ENCODE measurements at places on chromosomes 2 and 18.

DNA sequence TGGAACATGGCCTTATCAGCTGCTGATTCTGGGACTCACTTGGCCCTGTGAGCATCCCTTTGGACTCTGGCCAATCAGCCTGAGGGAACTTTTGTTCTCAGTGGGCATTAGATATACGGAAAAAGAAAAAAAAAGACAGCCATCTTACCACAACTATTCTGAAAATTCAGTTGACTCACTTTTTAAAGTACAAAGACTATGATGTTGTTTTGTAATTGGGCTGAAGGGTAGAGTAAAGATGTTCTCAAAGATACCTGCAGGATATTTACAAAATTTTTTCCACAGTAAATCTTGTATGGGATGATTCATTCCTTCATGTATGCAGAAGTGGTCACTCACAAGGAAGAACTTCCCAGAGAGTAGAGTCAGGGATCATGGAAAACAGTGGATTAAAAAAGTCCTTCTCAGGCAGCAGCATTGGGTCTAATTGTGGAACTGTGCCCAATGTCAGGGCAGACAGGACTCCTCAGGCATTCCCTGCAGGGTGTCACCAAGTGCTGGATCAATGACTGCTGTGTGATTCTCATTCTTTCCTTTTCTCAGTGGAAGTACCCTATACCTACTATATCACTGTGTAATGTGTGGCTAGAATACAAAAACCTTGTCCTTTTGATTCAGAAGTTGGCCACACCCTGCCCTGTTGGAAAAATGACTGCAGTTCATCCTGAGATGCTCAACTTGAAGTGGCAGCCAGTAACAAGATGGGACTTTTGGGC is 35.4 kb downstream of the SULT1C4 start:
- no peak for DNase-seq

DNA sequence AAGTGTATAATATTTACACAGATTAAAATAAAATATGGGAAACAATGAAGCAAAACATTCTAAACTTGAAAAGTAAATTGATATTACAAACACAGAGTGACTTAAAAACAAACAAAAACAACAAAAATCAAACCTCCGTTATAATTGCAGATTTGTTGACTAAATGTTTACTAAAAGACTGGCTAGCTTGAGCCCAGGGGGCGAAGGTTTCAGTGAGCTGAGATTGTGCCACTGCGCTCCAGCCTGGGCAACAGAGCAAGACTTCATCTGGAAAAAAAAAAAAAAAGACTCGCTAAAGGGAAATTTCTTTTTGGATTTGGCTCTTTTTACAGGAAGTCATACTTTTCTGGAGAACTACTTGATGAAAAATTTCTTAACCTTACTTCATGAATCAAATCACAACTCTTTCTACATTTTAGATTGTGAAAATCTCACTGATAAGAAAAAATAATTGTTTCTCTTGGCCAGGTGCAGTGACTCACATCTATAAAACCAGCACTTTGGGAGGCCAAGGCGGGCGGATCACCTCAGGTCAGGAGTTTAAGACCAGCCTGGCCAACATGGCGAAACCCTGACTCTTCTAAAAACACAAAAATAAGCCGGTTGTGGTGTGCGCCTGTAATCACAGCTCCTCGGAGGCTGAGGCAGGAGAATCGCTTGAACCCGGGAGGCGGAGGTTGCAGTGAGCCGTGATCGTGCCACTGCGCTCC is 9.7 kb downstream of the TFPI start:
- no peak for DNase-seq

GRCh38 chr2:132424526-132425121 is 8.0 kb downstream of the GPR39 start:
- no peak for DNase-seq

GRCh38 chr2:8134985-8135682 is 546.7 kb upstream of the ID2 start:
- DNase-seq, result no peak

- DNase-seq, result no peak
Measured at GRCh38 chr18:74370115-74370514, 54.5 kb downstream of the C18orf63 start.

- no peak for DNase-seq
Measured at GRCh38 chr2:160332318-160332717, 132.2 kb upstream of the ITGB6 start.

GRCh38 chr2:172555272-172555521 is 693 bp upstream of the PDK1 start:
- DNase-seq, result no peak

DNA sequence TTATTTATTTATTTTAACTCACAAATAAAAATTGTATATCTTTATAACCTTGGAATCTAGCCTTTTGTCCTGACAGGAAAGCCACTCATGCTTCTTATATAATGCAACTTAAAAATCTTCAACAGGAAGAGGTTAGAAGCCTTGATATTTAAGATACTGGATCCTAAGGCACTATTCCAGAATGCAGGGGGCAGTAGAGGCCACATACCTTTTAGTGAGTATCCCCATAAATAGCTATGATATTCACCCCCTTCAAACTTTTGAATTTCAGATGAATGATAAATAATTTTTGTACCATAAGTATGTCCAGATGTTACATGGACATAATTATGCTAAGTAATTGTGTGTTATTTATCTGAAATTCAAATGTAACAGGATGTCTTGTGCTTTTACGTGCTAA is 592.7 kb upstream of the VRK2 start:
- DNase-seq, result no peak

DNA sequence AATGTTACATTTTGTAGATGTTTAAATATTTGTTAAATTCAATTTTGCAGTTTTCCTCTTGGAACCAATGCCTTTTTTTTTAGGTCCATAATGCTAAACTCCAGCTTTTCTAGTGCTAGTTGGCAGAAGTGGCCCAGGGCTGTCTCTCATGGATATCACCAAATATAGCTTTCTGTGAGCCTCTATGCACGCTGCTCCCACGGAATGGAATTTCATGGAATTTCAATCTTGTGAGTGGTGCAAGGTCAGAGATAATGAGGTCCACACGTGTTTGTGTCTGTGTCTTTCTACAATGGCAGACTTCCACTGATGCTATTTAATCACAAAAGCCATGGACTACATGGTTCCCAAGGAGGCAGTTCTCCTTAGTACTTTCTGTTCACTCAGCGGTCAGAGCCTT is 191.5 kb upstream of the PARD3B start:
- DNase-seq, result no peak

GRCh38 chr2:179332903-179333302 is 68.3 kb upstream of the SESTD1 start:
- DNase-seq, result no peak

DNA sequence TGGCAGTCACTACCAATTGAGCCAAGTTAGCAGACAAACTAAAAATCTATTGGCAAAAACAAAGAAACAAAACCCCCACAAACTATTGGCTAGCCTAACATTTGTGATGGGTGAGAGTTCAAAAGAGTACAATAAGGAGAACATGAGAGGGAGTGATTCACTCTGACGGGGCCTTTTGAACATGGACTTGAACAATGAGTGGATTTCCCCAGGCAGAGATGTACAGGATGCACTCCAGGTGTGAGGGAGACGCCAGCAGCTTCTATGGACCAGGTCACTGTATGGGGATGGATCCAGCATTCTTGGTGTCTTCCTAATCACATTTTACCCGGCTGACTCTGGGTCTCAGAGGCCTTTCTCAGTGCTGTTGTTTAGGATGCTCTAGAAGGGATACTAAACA is 167.5 kb upstream of the SMAD2 start:
- no peak for DNase-seq

DNA sequence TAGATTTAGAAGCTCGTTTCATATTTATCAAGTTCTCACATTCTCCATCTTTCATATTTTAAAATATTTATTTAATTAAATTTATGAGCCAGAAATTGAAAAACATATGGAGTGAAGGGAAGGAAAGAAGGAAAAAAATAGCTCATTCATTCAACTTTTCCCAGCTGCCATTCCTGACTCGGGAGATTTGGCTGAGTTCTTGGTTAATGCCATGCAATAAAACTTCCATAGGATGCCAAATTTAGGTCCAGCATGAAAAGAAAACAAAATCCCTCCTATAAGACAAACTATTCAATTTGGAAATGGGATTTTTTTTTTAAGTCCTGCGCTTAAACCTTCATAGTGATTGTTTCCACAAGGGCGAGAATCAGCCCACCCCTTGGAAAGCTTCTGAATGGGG is 426.1 kb upstream of the TNP1 start:
- DNase-seq, result no peak

GRCh38 chr2:164969909-164970690 is 14.8 kb upstream of the SLC38A11 start:
- DNase-seq, result no peak

DNA sequence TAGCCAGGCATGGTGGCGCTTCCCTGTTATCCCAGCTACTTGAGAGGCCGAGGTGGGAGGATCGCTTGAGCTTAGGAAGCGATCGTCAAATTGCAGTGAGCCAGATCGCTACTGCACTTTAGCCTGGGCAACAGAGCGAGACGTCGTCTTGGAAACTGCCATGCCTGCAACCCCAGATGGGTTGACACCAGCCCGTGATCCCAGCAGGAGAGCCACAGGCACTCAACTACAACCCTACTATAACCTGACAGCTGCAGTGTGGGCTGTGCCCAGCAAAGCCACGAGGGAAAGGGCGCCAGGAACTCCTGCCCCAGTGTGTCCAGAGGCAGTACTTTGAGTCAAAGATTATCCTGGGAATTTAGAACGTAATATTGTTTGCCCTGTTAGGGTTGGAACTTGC is 85.6 kb downstream of the SS18 start:
- no peak for DNase-seq

DNA sequence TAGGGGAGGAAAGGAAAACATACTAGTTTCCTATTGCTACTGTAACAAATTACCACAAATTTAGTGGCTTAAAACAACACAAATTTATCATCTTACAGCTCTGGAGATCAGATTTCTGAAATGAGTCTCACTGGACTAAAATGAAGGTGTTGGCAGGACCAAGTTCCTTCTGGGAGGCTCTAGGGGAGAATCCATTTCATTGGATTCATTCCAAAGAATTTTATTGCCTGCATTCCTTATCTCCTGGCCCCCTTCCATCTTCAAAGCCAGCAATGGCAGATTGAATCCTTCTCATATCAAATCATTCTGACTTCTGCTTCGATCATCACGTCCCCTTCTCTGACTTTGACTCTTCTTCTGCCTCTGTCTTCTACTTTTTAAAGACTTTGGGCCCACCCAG is 250.9 kb downstream of the IRS1 start:
- no peak for DNase-seq

DNA sequence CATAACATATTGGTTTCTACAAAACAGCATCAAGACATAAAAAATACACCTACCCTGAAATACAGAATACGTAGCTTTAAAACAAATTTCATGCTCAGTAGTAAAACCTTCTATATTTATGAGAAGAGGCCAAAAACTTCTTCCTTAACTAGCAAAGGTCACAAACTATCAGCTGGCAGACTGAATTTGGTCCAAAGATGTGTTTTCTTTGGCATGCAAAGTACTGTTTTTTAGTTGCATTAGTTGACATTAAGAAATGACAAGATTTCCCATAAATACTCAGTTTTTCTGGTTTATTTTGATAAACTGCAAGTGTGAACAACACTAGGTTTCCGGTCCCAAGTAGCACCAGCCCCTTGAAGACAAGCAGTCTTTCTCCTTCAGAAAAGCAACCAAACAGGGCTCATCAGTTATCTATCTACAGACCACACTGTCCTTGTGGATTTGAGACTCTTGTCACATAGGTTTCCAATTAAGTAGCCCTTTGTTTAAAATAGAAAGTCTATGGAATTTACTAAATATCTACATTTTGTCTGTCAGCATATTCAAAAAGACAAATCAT is 35.6 kb downstream of the SLC25A12 start:
- no peak for DNase-seq

GRCh38 chr2:17194083-17194482 is 324.2 kb downstream of the RAD51AP2 start:
- no peak for DNase-seq

GRCh38 chr2:8863331-8863953 is 26.0 kb upstream of the KIDINS220 start:
- no peak for DNase-seq

DNA sequence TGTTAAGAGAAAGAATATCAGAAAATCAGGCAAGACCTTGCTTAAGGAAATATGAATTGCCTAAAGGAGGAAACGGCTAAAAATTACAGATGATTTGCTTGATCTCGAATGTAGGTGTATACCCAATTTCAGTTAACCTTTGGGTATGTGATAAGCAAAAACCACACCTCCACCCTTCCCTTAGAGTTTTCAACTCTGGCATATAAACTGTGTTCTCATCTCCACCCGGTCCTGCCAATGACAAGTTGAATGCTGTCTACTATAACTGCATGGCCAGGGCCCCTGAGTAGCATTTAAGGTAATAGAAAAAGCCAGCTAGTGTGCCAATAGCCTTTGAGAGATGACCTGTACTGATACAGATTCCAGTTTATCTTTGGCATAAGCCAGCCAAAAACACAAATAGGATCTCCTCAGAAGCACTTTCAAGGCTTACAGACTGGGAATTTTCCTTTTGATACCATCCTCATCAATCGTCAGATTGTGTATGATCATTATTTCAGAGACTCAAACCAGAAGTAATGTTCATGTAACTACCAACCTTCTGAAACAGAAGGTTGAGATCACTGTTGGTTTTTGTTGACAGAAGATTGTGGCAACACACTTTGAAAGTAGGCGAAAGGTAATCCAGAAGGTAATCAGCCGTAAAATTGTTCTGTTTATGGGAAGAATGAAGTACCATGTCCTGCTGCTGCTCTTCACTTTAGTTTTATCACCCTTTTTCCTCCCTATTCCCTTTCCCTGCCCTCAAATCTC is 163.1 kb downstream of the GFPT1 start:
- DNase-seq, result no peak

All from NCI-H460 (cell line).